Astrocyte (in vitro differentiated cells and primary cell): ENCODE measurements at places on chromosomes 7 and 10. TPM values are rescaled to one million over a fixed set of nuclear protein-coding genes. Genes with fewer than 3 reads are reported as not detected.

INSYN2A gene
- total RNA-seq = 0.31 and 0.41 TPM in 2 replicates

ADAM22 gene
- 1.5 and 2.2 TPM in 2 replicates for total RNA-seq

ARHGAP19 gene
- total RNA-seq = 9.0 and 9.2 TPM in 2 replicates

GIMAP6 gene
- total RNA-seq = not detected in 2 replicates

STAM gene
- 43.0 and 43.4 TPM in 2 replicates for total RNA-seq

SLC39A12 gene
- not detected in 2 replicates for total RNA-seq

DLX6 gene
- total RNA-seq = 0.25 TPM in 1 of 2 replicates, not detected in the other

RELN gene
- 0.70 and 0.98 TPM in 2 replicates for total RNA-seq

ACSM6 gene
- not detected in 2 replicates for total RNA-seq

LRRN3 gene
- total RNA-seq = 1.8 and 2.2 TPM in 2 replicates

GPRIN2 gene
- 2.2 and 3.0 TPM in 2 replicates for total RNA-seq

DNA sequence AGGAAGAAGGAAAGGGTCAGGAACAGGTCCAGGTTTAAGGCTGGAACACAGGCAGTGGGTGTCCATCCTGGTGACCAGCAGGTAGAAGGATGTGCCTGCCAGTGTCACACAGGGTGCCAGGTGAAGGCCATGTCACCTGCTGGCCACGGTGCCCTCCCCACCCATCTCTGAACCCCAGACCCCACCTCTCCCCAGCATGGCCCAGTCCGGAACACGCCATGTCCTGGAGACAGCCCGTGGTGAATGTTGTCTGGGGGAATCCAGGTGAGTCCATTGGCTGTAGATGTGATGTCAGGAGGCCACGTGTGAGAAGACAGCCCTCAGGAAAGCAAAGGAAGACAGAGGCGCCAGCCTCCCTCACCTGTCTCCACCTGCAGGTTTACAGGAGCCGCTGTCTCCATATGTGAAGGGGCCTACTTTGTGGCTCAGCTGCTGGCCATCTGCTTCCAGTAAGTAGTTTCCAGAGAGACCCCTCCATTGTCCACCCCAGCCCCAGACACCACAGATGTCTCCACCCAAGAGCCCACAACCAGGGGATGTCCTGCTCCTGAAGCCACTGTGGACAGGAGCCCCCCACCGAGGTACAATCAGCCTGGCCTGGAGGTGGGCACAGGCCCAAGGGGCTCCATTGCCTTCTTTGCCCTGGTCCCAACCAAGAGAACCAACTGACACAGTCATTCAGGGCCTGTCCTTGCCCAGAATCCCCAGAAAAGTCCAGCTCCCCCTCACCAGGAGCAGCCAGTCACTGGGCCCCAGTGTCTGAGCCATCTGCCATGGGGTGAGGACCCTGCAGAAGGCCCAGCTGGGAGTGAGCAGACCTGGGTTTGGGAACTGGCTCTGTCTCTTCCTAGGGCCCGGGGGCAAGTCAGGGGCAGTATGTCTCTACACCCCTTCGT lies 20.7 kb downstream of the TMEM72 start:
- no peak for DNase-seq

GRCh38 chr7:100390286-100391009 lies 17.2 kb downstream of the PILRA start:
- no peak for DNase-seq

DNA sequence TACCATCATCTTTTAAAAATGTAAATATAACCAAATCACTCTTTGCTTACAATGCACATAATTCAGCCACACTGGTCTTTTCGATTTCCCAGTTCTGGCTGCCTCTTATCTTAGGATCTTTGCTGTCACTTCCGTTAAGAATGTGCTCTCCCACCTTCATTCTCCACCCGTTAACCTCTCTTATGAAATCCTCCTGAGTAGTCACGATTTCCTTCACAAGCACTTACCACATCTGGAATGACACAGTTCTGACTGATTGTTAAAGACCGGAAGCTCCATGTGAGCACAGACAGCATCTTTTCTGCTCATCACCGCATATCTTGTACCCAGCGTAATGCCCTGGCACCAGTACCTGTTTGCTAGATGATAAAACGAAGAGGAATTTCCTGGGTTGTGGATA lies 84.3 kb downstream of the CUL2 start:
- DNase-seq = peak; percentile 99

DNA sequence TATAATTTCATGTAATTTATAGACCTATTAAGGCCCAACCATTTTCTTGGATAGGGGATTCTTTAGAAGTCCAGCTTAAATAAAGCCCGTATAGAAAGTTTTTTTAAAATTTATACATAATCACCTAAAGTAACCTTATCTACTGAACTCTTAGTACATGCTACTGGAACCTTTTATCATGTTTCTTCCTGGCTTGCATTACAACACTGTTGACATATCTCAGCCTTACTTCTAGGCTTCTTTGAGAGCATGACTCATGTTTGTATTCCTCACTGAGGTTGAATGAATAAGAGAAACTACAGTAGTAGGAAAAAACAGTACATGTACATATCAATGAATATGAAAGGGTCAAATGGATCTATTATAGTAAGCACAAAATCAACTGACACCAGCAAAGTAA lies 8.2 kb upstream of the MAGI2 start:
- peak; percentile 68 for DNase-seq

DNA sequence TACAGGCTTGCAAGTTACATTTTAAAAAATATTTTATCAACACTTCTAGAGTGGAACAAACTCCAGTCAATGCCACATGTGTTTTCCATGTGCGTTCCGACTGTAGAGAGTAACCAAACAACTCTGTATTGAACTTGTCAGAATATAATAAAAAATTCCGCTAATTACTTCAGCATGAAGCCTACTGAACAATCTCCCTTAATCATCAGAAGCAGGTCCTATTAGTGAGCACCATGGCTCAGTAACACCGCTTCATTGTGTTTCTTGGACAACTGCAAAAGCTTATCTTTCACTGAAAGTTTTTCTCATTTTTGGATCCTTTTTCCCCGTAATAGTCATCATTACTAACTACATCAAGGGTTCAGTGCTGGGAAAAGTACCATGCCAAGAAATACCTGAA lies 117.0 kb downstream of the MKX start:
- peak; percentile 63 for DNase-seq

GRCh38 chr7:92834507-92835260 lies 1.7 kb downstream of the CDK6 start:
- DNase-seq = no peak

DNA sequence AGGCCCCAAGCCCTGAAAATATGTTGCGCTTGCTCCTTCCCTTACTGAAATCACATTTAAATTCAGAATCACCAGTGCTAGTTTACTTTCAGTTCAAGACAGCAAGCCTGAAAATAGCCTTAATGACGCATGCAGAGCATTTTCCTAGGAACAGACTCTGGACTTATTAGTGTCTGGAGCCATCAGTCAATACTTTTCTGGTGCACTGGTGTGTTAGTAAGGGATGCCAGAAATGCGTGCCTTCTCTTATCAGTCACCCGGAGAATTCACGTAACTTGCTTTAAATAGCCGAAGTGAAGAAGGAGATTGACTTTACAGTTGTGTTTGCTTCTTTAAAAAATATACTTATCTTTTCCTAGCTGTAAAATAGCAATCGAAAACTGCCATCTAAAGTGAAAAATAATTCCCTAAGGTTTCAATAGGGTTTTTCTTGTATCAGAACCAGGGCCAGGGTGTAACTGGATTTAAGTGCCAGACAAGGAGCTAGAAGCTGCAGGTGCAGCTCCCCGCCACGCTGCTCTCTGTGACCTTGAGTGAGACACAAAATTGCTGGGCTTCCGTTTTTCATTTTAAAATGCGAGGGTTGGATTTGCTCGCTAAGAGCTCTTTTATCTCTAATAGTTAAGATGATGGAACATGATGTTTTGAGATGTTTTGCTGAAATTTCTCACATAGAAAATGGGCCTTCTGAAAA lies 177.8 kb downstream of the NSUN6 start:
- peak; percentile 55 for DNase-seq

GRCh38 chr10:79387974-79388850 lies 40.9 kb downstream of the PPIF start:
- DNase-seq = no peak

- no peak for DNase-seq
These were observed 84.9 kb upstream of the INHBA start for GRCh38 chr7:41787651-41788350.

DNA sequence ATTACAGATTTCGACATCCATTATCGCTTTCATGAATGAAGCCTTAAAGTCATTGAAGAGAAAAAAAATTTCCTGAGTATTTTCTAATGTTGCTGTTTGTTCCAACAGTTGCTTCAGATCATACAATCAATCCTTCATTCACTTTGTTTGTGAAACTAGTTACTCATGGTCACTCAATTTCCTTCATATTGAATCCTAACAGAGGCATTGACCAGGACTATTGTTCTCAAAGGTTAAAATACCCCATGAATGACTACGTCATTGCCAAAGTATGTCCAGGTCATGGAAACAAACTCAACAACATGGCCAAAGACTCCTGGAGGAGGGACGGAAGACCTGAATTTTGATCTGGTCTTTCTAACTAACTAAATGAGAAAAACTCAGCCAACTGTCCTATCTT lies 54.0 kb upstream of the ABCB5 start:
- DNase-seq = peak; percentile 52

DNA sequence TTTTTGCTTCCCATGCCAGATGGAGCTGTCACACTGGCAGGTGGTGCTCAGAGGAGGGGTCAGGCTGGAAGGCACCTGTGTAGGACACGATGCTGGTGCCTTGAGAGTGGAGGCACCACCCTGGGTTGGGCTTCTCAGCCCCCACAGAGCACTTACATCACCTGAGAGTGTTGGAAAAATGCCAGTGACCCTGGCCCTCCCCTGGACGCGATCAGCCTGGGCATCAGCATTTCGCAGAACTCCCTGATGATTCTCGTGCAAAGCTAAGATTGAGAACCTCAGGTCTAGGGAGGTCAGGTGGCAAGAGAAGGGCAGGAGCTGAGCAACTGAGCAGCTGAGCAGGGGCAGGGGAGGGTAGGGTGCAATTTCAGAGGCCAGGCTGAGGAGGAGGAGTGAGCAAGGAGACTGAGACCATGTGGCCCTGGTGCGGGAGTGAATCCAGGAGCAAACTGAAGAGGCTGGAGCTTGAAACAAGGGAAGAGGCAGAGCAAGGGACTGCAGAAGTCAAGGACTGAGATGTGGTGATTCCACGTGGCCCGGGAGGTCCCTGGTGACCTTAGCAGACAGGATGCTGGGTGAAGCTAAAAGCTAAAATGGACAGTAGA lies 24.7 kb upstream of the GRID1 start:
- no peak for DNase-seq

DNA sequence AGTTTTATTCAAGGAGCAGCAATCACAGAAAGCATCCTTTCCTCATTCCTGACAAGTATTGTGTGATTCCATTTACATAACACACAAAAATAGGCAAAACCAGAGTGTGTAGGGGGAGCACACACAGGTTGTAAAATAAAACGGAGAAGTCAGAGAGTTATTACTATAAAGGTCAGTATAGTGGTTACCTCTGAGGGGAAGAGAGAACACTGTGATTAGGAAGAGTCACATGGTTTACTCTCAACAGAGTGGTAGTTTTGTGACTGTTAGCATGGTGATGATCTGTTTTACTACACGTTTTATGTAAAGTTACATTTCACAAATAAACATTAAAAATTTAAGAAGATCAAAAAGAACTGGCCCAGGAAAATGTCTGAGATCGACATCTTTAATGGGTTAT lies 74.6 kb downstream of the VPS41 start:
- no peak for DNase-seq

DNA sequence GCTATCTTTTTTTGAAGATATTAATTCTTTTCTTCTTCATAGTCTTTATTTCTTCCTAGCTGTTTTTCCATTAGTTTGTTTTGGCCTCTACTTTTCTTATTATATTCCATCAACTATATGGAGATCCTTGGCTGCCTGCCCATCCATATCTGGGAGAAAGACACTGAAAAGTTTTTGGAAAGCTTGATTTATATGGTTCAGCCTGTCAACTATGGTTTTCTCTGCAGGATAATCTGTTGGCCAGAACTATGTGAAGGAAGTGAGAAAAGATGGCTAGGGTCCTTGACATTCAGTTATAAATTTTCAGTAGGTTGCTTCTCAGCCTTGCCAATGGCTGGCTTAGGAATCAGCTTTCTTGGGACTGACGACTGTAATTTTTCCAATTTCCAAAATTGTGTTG lies 10.0 kb upstream of the CDK14 start:
- DNase-seq = no peak

DNA sequence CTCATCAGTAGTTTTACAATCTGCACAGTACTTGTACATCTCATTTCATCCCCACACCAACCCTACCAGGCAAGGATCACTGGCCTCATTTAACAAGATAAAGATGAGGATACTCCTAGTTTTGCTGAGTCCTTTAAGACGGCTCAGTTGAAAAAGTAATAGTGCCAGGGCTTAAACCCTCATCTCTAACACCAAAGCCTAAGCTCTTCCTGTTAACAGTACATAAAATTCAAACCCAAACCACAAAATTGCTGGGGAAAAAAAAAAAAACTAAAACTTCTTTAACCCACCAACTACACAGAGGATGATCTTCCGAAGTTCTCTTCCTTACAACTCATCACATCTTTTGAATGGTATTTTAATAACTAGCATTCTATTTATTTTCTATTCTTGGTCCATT lies 1.3 kb downstream of the SAR1A start:
- DNase-seq = no peak

DNA sequence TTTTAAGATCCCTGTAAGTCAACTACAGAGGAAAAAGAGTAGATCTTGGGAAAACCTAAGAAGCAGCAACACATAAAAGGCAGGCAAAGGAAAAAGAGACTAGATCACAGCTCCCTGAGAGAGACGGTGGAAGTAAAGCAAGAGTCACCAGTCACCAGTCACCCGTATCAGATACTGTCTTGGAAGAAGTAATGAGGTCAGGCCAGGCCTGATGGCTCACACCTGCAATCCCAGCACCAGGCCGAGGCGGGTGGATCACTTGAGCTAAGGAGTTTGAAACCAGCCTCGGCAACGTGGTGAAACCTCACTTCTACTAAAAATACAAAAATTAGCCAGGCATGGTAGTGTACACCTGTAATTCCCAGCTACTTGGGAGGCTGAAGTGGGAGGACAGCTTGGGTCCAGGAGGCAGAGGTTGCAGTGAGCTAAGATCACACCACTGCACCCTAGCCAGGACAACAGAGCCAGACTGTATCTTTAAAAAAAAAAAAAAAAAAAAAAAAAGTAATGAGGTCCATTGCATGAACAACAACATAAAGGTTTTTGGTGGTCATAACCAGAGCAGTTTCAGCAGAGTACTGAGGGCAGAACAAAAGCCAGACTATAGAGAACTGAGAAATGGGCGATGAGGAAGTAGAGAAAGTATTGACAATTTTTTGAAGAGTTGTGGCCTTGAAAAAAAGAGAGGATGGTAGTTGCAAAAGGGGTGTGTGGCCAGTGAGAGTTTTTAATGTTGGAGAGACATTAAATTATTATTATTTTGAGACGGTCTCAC lies 16.9 kb downstream of the ZNF713 start:
- DNase-seq = no peak

- no peak for DNase-seq
These were observed 147.7 kb downstream of the JAZF1 start for GRCh38 chr7:28032738-28033380.
